Neural crest cell (in vitro differentiated cells): ENCODE measurements at places on chromosomes 6 and 20.
A peak's percentile ranks its signal among the peaks of the same experiment; 100 is the strongest.

DNA sequence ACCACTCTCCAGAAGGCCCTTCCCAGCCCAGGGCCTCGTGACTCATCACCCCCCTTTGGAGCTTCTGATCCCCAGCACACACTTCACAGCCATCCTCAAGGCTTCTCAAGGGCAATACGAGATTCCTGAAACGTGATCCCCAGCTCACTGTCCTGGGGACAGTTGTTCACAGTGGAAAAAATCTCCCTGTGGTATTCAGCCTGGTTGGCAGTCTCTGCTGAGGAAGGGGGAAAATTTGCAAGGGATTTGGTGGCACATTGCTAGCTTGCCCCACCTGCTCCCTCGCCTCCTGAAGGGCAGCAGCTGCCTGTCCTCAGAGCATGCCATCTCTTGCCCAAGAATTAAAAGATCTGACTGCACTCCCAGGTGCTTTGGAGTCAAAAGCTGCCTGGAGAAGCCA lies 20.7 kb upstream of the PKHD1 start:
- DNase-seq: no peak

DNA sequence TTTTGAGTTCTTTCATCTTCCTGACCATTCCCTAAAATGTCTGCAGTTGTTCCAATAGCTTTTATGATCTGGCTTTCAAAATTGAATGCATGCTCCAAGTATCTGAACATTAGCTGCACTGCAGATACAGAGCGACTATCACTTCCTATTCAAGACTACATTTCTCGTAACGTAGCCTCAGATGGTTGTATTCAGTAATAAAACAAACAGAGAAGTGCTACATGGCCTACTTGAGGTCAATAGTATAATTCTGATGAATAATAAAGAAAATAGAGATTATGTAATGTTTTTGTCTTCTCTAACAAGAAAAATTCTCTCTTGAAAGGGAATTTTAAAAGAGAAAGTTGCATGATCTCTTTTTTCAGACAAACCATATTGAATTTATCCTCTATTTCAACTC lies 333.9 kb upstream of the IRAK1BP1 start:
- DNase-seq: no peak

- no peak for DNase-seq
These were observed 185.4 kb upstream of the ASCC3 start for GRCh38 chr6:101066481-101066880.

GRCh38 chr6:16132909-16133308 lies 4.0 kb downstream of the MYLIP start:
- no peak for DNase-seq

DNA sequence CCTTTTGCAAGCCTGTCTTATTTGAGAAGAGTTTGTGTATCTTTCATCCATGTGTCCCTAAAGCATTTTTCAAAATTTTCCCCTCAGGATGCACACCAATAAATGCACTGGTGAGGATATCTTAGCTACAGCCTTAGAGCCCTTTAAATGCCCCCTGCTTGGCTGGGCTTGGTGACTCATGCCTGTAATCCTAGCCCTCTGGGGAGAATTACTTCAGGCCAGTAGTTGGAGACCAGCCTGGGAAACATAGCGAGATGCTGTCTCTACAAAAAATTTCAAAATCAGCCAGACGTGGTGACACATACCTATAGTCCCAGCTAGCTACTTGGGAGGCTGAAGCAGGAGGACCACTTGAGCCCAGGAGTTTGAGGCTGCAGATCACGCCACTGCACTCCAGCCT lies 33.8 kb upstream of the PLCB4 start:
- DNase-seq: no peak

DNA sequence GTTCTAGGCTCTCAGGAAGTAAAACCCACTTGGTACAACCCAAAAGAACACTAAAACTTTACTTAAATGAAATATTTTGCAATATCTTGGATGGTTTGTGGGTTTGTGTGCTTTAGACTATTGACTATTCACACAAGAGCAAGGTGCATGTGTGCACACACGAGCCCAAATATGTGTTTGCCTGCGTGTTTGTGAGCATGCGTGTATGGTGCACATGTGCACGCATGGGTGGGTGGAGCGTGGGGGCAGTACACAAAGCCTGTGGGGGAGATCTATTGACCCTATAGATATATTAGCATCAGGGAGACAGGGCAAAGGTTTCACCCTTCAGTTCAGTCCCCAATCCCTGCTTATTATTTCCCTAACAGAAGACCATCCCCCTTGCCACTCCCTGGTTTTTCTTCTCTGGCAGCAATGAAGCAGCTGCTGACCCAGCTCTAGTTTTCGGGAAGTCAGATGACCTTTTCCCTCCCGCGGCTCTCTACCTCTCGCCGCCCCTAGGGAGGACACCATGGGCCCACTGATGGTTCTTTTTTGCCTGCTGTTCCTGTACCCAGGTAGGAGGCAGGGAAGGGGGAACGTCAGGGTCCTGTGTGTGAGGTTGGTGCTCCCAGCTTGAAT lies at the start of gene C2:
TSS of gene C2 (plus strand) at position 476 of the 621 bp plus-strand sequence. CDS start at position 512, 36 bp downstream.
- DNase-seq: no peak

DNA sequence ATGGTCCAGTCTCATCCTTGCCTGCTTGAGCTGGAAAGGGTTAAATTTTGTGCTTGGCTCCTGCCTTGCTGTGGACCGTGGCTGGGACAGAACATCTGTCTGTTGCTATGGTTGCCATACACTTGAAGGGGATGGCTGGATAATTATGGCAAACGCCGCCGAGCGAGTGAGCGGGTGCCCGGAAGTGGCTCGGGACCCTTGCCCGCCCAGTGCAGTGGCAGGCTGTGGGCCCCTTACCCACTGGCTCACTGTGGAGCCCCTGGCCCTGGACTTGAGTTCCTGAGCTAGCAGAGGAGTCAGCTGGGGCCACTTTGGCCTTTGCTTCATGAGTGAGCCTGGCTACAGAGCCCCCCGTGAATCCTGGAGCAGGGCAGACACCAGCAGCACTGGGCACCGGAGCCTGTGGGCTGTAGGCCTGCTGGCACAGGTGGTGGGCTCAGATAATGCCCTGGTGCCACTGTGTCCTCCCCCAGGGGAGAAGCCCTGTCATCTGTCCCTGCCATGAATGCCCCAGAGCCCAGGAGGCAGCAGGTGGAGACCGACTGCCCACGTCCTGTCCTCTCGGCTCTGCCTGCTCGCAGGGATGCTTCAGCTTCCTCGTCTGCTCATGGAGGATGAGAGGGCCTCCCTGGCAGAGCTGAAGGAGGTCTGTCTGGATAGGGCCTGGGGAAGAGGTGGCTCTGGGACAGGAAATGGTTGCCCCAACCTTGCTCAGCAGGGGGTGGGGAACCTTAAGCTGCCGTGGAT lies 25.5 kb upstream of the NOL4L start:
- DNase-seq: no peak

GRCh38 chr20:10877342-10877741 lies 203.5 kb upstream of the JAG1 start:
- no peak for DNase-seq

- DNase-seq: peak; percentile 49
These were observed 2.8 kb downstream of the SOX4 start for GRCh38 chr6:21596145-21596948.
